Astrocyte (in vitro differentiated cells and primary cell): ENCODE measurements at places on chromosomes 2 and 18. TPM values are rescaled to one million over a fixed set of nuclear protein-coding genes. Genes with fewer than 3 reads are reported as not detected.

GRCh38 chr18:60568220-60568619 lies 195.6 kb upstream of the MC4R start:
- no peaks in the 10 kb centered on the region for H3K4me1 ChIP-seq
- no peaks in the 10 kb centered on the region for H3K36me3 ChIP-seq
- no peak for DNase-seq
- H3K27ac ChIP-seq, result no peak overlapping the region
- no peak overlapping the region for H3K4me3 ChIP-seq

GRCh38 chr2:4745056-4745991 lies 946.9 kb upstream of the SOX11 start:
- no peak overlapping the region for H3K4me3 ChIP-seq
- H3K27ac ChIP-seq, result no peak overlapping the region
- H3K36me3 ChIP-seq, result no peaks in the 10 kb centered on the region

- H3K27me3 ChIP-seq, result no peaks in the 10 kb centered on the region
- H3K4me1 ChIP-seq, result peaks cover 9% of the 10 kb centered on the region
- peaks cover 3% of the 10 kb centered on the region for H3K36me3 ChIP-seq
- no peak overlapping the region for H3K27ac ChIP-seq
Observed at GRCh38 chr2:177538323-177538722, 145.8 kb downstream of the AGPS start.

Gene STAT4
- total RNA-seq, result 1.6 and 2.3 TPM in 2 replicates

GRCh38 chr2:101690547-101691152 lies 6.9 kb upstream of the MAP4K4 start:
- DNase-seq, result no peak
- no peaks in the 10 kb centered on the region for H3K27me3 ChIP-seq
- peaks cover 4% of the 10 kb centered on the region for H3K4me1 ChIP-seq
- no peak overlapping the region for H3K27ac ChIP-seq
- H3K4me3 ChIP-seq, result no peak overlapping the region
- H3K36me3 ChIP-seq, result no peaks in the 10 kb centered on the region

Gene UGT1A8
- total RNA-seq, result not detected in 2 replicates

Gene ANO7
- 5.8 and 7.1 TPM in 2 replicates for total RNA-seq

GRCh38 chr2:227383686-227384085 lies 4.1 kb downstream of the SCYGR1 start:
- no peaks in the 10 kb centered on the region for H3K36me3 ChIP-seq
- no peak for DNase-seq
- no peak overlapping the region for H3K4me3 ChIP-seq
- peaks cover 2% of the 10 kb centered on the region for H3K4me1 ChIP-seq
- no peak overlapping the region for H3K27ac ChIP-seq

DNA sequence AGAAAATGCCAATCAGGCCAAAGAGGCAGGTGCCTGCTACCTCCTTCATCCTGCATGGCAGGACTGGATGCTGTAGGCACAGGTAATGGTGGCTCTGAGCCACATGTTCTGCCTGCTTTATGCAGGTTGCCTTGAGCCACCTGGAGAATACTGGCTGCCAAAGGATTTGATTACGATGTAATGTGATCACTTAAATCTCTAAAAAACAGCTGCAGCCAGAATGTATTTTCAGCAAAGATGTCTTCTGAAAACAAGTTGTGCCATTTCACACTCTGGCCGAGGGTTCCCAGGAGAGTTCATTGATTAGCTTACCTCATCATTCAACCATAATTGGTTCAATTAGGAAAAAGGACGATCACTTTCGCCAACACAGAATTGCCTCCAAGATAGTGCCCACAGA lies 17.9 kb upstream of the MSGN1 start:
- H3K27ac ChIP-seq, result no peak overlapping the region
- no peak for DNase-seq
- no peaks in the 10 kb centered on the region for H3K4me1 ChIP-seq
- no peak overlapping the region for H3K4me3 ChIP-seq

- H3K27me3 ChIP-seq, result no peaks in the 10 kb centered on the region
- H3K4me1 ChIP-seq, result peaks cover 13% of the 10 kb centered on the region
- H3K27ac ChIP-seq, result peak overlapping the region; percentile 41
- H3K36me3 ChIP-seq, result no peaks in the 10 kb centered on the region
Observed at GRCh38 chr2:48423376-48423775, 106.6 kb upstream of the STON1 start.

Gene GAL3ST2
- not detected in 2 replicates for total RNA-seq

DNA sequence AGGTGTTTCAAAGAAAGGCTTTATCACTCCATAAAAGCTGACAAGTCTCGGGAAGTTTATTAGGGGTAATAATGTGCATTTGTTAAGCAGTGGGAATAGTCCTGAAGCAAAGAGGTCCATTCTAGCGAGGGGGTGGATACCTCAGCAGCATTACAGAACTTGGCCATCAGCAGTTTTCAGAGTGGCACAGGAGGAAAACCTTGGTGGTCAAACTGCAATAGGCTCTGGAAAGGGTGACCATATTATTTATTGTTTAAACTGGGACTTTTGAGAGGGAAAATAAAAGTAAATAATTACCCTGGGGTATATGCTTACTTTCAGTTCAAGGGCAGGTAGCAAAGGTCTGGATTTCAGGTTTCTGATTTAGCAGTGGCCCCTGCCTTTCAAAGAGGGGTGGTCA lies 115.5 kb upstream of the KLHL14 start:
- no peak overlapping the region for H3K27ac ChIP-seq
- H3K4me3 ChIP-seq, result no peak overlapping the region
